NCI-H2081 treated with DMSO at 0.1 percent for 48 hours (cell line): ENCODE measurements at places on chromosomes 7 and 10.

DNA sequence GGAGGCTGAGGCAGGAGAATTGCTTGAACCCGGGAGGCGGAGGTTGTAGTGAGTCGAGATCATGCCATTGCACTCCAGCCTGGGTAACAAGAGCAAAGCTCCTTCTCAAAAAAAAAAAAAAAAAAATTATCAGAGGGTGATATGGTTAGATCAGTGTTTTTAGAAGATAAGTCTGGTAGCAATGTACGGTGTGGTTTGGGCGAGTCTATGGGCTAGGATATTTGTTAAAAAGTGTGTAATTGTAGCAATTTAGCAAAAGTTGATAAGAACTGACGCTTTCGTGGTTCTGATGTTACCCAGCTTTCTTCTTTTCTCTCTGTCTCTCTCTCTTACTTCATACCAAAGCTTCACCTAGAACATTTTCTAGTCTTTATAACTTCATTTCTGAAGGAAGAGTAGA lies 6.9 kb upstream of the CYP51A1 start:
- no peak for DNase-seq

GRCh38 chr10:9743639-9744038 lies 1274.0 kb upstream of the CELF2 start:
- no peak for DNase-seq

DNA sequence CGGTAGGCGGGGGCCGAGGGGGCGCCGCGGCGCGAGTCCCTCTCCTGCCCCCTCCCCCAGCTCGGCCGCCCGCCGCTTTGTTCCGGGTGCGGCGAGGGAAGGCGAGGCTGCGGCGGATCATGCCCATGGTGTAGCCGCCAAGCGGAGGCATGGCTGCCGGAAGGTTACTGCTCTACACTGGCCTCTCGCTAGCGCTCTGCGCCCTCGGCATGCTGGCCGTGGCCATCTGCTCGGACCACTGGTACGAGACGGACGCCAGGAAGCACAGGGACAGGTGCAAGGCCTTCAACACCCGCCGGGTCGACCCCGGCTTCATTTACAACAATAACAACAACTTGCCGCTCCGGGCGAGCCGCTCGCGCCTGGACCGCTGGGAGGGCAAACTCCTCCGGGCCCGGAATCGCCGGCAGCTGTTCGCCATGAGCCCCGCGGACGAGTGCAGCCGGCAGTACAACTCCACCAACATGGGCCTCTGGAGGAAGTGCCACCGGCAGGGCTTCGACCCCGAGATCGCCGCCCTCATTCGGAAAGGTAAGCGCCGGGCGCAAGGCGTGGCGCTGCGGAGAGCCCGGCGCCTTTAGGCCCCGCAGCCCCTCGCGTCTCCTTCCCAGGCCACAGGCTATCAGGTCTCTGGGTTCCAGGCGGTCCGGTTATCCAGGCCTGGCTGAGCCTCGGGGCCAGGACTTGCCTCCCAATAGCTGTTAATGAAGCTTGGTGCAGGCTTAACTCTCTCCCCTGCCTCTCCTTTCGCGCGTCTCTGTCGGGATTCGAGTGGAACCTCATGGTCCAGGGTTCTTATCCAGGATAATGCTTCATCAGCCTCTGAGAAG lies 513 bp downstream of the TMEM178B start:
- no peak for DNase-seq

DNA sequence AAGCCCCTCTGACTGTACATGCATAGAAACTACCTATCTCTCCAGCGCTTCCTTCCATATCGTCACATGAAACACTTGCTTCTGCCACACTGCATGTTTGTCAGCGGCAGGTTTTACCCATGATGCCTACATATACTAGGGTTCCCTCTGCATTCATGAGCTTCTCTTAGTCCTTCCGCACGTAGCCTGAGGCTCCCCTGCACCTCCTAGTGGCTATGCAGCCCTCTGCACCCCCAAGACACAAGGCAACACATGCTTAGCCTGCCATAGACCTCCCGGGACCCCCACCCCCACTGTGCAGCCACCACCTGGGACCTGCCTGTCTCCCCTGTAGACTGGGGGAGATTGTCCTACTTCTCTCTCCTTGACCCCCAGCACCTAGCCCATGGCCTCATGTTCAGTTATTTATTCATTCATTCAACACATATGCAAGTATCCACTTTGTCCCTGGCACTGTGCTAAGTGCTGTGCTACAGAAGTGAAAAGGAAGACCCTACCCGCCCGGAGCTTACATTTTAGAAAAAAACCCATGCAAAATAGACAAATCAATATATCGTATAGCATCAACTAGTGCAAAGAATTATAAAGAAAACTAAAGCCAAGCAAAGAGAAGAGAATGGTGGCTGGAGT lies 23.5 kb downstream of the TMEM273 start:
- no peak for DNase-seq

GRCh38 chr7:94897541-94897940 lies 9.9 kb upstream of the PPP1R9A start:
- no peak for DNase-seq

DNA sequence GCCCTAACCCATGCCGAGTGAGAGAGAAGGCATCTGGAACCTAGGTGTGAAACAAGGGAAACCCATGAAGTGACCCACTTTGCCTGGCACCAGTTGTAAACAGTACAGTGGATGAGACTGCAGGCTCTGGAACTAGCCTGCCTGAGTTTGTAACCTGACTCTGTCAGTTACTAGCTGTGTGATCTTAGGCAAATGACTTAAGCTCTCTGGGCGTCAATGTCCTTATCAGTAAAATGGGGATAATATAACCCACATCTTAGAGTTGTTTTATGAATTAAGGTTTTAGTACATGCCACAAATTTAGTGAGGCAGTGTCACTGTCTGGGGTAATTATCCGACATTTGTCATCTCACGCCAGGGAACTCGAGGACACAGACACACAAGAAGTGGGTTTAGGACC lies 82.9 kb upstream of the AGK start:
- no peak for DNase-seq

- DNase-seq, result no peak
Observed at GRCh38 chr7:133135451-133135850, 53.6 kb upstream of the CHCHD3 start.

DNA sequence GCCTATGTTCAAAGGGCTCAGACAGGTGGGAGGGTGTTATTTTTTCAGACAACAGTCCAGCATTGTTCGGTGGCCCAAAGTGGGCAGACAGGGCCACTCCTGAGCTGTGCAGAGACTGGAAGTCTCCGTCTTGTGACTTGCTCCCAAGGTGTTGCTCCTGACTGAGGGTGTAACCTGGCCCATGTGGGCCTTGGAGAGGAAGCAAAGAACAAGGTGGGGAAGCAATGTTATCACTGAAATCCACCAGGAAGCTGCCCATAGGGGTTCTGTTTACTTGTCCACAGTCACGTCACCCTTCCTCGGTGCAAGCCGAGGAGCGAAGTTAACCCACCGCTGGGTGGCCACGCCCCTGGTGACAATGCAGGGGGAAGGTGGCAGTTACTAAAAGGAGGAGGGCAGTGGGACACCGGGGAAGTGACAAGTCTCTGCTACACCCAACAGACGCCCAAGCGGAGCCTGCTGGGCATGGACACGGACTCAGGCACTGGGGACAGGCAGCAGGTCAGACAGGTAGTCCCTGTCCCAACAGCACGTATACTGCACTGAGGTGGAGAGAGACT lies 311.6 kb upstream of the MKI67 start:
- DNase-seq, result no peak
